GM23338 (cell line): ENCODE measurements at places on chromosomes 3 and 15. TPM values are rescaled to one million over a fixed set of nuclear protein-coding genes. Genes with fewer than 3 reads are reported as not detected.

Gene CHRFAM7A
- 0.99 and 1.4 TPM in 2 replicates for polyA plus RNA-seq

- DNase-seq = peak; percentile 17
Observed at GRCh38 chr3:113557374-113557773, 25.0 kb downstream of the SIDT1 start.

DNA sequence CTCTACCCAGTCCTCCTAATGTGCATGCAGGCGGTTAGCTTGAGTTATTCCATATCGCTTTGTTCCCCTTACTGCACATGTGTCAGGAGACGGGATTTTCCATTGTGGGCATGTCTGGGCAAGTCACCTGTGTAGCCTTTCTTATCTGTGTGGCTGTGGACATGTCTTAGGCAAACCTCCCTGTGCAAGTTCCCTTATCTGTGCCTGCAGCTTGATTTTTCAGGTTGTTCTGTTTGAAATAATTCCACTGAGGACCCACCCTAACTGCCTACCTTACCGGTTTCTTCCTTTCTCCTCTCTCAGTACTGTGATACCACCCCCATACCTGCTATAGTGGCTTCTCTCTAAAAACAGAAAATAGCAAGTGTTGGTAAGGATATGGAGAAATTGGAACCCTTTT, 113.6 kb downstream of the NEO1 start:
- no peak for DNase-seq

GRCh38 chr3:71185733-71186455, 397.6 kb downstream of the FOXP1 start:
- no peak for DNase-seq

- peak; percentile 79 for DNase-seq
Observed at GRCh38 chr3:127970966-127971592, 56.0 kb downstream of the KBTBD12 start.

GRCh38 chr3:68234076-68234780, 579.8 kb upstream of the SUCLG2 start:
- no peak for DNase-seq

DNA sequence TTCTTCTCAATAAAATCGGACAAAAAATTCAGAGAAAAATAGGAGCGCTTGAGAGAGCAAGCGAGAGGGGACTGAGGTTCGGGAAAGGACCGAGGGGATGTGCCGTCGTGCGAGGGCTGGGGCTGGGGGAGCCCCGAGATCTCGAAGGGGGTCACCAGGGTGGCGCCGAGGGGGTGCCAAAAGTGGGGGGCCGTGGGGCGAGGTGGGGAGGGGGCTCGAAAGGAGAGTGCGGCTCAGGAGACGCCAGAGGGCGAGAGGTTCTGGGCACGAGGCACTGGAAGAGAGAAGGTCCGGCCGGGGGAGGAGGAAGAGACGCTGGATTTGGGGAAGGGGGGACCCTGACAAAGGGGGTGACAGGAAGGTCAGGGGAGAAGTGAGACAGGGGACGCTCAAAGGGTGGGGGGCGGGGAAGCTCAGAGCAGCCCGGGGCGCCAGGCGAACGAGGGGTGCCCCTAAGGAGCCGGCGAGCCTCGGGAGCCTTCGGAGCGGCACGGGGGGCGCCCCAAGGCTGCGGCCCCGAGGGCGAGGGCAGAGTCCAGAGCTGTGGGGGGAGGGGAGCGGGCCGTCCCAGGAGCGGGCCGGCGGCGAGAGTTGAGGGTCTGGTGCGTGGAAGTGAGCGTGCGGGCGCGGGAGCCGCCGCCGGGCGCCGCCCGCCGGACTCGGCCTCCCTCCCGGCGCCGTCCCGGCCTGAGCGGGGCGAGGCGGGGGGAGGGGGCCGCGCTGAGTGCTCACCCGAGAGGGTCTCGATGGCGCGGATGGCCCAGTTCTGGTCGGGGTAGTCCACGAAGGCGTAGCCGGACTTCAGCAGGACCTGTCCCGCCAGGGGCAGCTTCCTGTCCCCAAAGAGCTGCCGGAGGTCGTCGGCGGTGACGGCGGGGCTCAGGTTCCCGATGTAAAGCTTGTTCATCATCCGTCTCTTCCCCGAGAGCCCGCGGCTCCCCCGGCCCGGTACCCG, 514 bp downstream of the IGF2BP2 start:
- DNase-seq = peak; percentile 71

DNA sequence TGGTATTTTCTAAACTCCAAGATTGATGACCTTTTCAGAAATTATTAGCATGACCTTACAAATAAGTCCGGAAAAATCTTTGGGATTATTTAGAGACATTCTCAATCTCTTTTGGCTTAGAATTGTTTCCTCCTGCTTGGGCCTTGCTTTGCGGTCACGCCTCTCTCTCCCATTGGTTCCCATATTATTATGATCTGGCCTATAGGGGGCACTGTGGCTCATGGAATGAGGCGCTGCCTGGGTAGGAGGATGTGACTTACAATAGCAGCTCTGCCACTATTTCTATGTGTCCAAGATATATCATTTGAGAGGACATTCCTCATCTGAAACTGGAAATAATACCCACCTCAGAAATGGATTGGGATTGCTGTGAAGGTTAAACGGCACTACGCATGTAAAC, 464.9 kb downstream of the MFSD1 start:
- DNase-seq = peak; percentile 90

DNA sequence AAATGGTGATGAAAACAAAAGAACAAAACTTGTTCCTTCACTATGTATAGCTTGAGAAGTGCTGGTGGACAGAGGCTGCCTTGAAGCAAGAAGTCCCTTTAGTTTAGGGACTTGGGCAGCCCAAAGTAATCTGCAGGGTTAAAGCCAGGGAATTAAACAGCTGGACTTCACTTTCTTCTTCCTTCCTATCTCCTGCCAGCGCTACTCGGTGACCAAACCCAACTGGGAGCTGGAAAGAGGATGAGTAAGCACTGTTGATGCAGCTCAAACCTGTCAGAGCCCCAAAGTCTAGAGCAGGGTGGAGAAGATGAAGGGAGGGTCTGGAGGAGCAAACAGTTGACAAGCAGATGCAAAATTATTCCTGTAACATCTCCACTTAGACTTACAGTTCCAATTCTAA, 73.1 kb upstream of the FBN1 start:
- DNase-seq = no peak

Gene C3orf85
- not detected in 2 replicates for polyA plus RNA-seq

Gene MESP2
- 0.24 and 0.68 TPM in 2 replicates for polyA plus RNA-seq

- DNase-seq = no peak
Observed at GRCh38 chr3:159458982-159459381, 529.7 kb upstream of the IL12A start.

GRCh38 chr3:97895216-97895615, 73.4 kb downstream of the CRYBG3 start:
- no peak for DNase-seq

Gene DPPA2
- 18.9 and 21.5 TPM in 2 replicates for polyA plus RNA-seq

Gene SYNM
- 0.73 and 0.74 TPM in 2 replicates for polyA plus RNA-seq

- DNase-seq = peak; percentile 75
Observed at GRCh38 chr3:100737334-100737733, 28.0 kb downstream of the TFG start.

DNA sequence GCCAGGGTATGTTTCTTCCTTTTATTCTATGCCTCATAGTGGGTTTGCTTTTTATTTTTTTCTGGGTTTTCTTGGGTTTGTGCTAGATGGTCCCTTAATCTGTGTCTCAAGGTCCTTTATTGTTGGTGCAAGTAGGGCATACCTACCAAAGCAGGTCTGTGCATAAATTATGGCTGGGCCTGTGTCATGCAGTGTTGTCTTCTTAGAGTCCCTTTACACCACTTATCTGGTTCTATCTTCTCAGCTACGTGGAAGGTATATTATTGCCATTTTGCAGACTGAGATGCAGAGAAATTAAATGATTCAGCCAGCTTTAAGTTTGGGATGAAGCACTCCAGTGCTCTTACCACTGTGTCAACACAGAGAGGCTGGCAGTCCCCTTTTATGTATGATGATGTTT, 293.5 kb upstream of the SOX2 start:
- no peak for DNase-seq

DNA sequence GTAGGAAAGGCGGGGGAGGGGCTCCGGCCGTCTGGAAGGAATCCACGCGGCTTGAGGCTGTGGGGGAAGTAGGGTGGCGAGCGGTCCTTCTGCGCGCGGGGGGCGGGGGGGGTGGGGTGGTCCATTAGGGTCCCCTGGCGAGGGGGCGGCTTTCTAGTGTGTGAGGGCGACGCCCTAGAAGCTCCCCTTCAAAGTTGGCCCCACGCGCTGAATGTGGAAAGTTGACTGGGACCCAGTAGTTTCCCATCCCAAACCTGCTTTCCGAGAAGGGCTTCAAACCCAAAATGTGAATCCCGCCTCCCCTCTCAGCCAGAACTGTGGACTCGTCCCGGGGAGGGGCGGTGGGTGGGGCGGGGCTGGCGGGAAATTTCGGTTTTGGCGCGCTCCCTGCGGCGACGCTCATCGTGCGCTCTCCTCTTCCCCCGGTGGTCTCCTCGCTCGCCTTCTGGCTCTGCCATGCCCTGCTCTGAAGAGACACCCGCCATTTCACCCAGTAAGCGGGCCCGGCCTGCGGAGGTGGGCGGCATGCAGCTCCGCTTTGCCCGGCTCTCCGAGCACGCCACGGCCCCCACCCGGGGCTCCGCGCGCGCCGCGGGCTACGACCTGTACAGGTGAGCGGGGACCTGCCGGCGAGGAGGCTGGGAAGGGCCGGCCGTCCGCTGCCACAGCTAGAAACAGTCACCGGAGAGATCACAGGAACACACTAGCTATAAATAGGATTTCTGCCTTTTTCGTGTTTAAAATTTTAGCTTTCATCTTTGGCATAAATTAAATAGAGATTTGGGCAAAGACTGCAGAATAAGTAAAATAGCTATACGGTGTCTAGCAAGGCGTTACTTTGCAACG, 790 bp downstream of the DUT start:
- peak; percentile 80 for DNase-seq

GRCh38 chr15:94674296-94674695, 442.9 kb downstream of the MCTP2 start:
- DNase-seq = no peak

Gene TFRC
- polyA plus RNA-seq = 29.3 and 35.5 TPM in 2 replicates

Gene IL16
- 0.16 and 0.29 TPM in 2 replicates for polyA plus RNA-seq

Gene ABHD14A
- 12.7 TPM in 2 replicates for polyA plus RNA-seq

- DNase-seq = peak; percentile 68
Observed at GRCh38 chr15:62164014-62164395, 1.1 kb downstream of the C2CD4B start.

GRCh38 chr3:62010989-62011388, 362.4 kb downstream of the FEZF2 start:
- no peak for DNase-seq

Gene GOLGA8J
- not detected in 2 replicates for polyA plus RNA-seq

- peak; percentile 61 for DNase-seq
Observed at GRCh38 chr3:147385059-147386012, 21.0 kb downstream of the ZIC4 start.

DNA sequence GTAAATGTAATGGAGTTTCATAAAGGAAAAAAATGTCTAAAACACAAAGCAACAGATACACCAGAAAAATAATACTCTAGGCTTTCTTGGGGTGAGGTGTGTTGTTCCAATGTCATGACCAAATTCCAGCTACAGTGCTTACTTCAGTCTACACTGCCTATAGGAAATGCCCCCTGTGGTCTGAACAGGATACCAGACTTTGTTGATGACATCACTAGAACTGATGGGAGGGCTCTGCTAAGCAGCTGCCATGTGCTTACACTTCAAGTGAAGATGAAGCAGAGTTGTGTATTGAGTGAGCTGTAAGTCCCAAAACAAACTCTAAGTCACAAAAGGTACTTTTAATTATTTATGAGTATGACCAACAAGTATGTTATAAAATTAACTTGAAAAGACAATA, 456.1 kb upstream of the IL12A start:
- no peak for DNase-seq

- DNase-seq = no peak
Observed at GRCh38 chr3:56880720-56881575, 79.2 kb upstream of the ARHGEF3 start.

DNA sequence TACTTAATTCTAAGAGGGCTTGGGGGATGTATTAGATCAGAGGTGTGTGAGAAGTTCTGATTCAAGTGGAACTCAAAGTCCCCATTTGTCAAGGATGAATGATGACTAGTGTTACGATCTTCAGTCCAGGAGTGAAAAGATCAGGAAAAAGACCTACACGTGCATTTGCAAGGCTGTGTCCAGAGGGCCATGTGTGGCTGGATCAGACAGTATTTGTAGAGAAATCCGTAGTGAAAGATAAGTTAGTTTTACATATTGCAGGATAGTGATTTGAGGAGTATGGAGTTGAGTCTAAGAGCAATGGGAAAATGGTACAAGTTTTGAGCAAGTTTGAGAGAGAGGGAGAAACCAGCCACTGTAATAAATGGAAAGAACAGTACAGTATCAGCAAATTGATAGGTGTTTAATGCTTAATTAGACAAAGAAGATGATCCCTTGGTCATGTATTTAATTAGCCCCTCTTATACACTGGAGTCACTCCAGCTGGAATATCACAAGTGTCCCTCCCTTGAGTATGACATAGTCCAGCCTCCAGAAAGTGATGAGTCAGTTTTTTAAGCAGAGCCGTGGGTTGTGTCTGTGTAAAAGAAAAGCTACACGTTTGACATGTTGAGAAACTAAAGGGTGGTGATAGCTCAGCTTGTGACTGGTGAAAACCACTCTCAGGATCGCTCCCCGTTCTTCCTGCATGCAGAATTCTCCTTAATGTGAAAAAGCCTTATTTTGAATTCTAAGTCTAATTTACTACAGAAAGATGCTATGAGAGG, 348.8 kb downstream of the ROBO1 start:
- DNase-seq = no peak

Gene SLC33A1
- 9.9 and 12.5 TPM in 2 replicates for polyA plus RNA-seq

Gene LEO1
- polyA plus RNA-seq = 44.1 and 55.6 TPM in 2 replicates
